Ammon's horn (tissue), 1 donor: ENCODE measurements at places on chromosomes 5 and 9.

- DNase-seq: no peak
Measured at GRCh38 chr9:36314740-36315139, 56.5 kb upstream of the GNE start.

- no peak for DNase-seq
Measured at GRCh38 chr5:145951071-145951470, 14.7 kb downstream of the SH3RF2 start.

- no peak for DNase-seq
Measured at GRCh38 chr5:57082441-57083067, 91.3 kb upstream of the GPBP1 start.

DNA sequence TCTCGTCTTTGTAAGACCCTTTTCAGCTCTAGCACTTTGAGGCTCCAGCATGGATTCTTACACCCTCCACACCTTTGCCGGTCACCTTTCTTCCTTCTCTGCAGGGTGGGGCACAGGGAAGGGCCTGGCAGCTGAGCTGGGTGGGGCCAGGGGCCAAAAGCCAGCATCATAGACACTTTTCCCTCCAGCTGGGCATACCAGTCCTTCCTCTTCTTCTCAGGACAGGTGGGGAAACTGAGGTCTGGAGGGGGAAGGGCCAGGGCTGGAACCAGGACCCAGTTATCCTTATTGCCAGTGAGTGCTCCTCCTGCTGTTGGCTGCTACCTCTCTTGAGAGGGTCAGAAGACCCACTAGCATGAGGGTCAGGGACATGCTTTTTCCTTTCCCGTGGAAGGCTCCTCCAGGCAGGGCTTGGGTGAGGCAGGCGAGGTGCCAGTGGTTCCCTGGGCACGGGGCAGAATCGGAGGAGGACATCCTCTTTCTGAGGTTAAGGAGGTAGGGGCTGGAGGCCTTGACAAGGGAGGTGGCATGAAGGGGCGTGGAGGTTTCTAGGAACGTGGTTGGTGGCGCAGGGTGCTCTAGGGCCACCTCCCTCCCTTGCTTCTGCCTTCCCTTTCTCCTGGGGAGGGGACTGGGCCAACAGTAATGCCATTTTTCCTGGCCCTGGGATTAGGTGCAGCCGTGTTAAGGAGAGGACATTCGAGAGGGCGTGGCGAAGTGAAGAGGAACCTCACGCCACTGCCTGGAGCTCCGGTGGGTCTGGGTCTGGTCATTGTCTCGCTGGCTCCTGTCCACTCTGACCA lies at the start of gene NDST1:
TSS of gene NDST1 (plus strand) at position 658 of the 803 bp plus-strand sequence. CDS start 13,124 bp downstream, outside the sequence.
- no peak for DNase-seq

DNA sequence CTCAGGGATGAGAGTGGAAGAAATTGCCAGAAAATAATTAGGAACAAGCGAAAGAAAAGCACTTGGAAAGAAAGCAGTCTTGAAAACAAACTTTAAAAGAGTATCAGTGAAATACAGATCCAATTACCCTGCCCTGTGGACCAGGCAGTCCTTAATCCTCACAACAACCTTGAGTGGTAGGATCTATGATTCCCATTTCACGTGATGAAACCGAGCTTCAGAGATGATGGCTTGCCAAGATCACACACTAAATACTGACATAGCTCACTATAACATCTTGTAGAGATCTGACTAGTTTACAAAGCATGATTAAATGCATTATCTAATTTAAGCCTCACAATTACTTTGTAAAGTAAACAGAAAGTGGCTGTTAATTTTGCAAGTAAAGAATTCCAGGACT lies 55.5 kb upstream of the ABCA1 start:
- no peak for DNase-seq

DNA sequence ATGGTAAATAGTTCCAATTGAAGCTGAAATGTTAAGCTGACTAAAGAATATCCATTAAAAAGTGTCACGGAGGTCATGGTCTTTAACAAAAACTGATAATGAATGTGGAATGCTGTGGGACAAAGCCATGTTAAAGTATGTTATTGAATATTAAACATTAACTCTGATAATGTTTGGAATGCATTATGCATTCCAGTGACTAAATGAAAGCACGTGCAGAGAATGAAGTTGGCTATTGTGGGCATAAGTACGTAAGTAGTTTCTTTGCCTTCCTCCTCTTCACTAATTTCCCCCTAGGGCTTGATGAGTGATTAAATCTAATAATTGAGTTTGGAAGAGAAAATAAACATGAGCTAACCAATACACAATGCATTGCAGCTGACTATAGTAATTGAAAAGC lies 640.4 kb upstream of the CDH10 start:
- no peak for DNase-seq
